CD4-positive, alpha-beta T cell treated with Interleukin-2 at 100 ng/mL for 4 hours (primary cell): ENCODE measurements at places on chromosomes 7 and 10.
A peak's percentile ranks its signal among the peaks of the same experiment; 100 is the strongest.

- no peak for DNase-seq
These were observed 8.6 kb downstream of the ZNF467 start for GRCh38 chr7:149764481-149765398.

DNA sequence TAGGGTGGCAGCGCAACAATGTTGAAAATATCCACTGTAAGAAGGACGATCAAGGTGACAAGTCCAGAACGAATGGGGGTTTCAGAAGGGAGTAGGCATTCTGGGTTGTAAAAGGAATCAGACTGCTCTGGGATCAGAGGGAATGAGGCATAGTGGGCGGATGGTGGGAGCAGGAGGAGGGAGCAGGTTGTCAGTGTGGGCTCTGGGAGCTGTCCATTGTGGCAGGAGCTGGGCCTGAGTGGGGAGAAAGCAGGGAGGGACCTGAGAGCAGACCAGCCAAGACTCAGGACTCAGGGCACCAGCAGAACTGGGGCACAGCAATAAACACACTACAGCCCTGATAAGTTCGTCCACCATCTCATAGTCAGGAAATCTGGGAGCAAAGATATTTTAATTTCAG is 292.6 kb upstream of the MKI67 start:
- DNase-seq, result no peak

DNA sequence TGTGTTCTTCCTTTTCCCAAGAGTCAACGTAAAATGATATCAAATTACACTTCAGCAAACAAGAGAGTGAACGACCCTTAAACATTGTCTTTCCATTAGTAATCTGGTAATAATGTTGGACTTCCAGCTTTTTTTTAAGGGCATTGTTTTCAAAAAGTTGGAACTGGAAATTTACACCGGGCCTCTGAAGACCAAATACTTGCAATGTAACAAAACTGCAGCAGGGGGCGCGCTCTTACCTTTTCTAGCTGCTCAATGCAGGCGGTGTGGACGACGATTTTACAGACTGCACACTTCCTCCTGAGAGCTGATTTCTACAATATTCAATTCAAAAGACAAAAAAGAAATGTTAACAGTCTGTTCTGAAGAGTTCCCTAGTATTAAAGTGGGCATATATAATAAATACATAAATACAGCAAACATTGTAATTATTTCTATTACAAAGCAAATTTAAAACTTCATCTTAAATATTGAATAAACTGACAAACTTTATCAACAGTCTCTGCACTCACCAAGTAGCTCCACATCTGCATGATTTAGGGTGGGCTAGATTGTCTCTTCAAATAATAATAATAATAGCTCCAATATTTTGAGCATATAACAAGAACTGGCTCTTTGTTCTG is 190.4 kb downstream of the DGKI start:
- peak; percentile 47 for DNase-seq

GRCh38 chr10:122850705-122851640 is 5.3 kb upstream of the CUZD1 start:
- no peak for DNase-seq

DNA sequence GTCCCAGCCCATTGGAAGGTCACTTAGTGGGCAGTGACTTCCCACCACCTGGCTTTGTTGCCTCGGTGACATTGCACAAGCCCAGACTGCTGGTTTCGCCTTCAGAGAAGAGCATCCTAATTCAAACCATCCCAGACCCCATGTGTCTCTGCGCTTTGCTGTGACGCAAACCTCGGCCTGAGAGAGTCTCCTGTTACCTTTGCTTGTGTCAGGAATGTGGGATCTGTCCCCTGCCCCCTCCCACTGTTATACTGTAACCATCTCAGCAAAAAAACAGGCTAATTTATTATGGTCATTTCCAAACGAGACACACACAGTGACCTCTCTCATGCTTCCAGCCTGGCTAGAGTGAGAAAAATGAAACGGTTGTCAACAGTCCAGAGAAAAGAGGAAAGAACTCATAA is 25.0 kb upstream of the AQP1 start:
- no peak for DNase-seq

DNA sequence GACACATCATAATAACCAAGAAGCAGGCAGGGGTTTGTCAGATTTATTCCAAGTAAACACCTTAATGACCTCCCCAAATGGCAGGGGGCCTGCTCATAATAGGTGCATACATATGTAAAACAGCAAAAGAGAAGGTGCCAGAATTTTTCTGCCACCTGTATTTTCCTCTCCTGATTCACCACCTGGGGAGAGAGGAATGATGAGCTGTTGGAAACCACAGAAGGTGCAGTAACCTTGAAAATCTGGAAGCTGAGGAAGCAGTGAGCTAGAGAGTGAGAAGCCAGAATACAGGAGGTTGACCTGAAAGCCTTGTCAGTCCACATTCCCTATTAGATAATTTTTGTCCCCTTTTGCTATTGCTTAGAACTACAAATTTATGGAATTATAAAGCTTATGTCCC is 46.2 kb upstream of the PDE1C start:
- DNase-seq, result no peak

DNA sequence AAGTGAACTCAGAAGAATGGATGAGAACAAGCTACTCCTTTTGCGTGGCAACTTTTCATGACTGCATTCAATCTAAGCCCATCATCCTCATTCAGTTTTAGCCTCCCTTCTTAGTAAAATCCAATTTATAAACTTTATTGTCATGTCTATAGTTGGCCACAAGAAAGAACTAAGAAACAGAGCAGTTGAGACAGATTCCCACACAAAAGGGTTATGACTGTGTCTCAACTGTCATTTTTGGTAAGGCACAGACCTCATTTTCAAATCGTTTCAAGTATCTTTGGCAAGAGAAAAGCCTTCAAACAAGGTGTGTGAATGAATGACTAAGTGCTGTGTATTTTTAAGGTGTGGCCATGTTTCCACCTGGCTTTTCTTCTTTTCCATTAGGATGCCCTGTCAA is 84.2 kb upstream of the CREB5 start:
- DNase-seq, result peak; percentile 23

- no peak for DNase-seq
These were observed 253.1 kb upstream of the KLF14 start for GRCh38 chr7:130987092-130987491.
